Cardiac septum (tissue), 1 donor: ENCODE measurements at places on chromosomes 16 and 17. TPM values are rescaled to one million over a fixed set of nuclear protein-coding genes. Genes with fewer than 3 reads are reported as not detected.

The TNFRSF13B gene
- not detected for total RNA-seq

The ZNF75A gene
- total RNA-seq: 21.3 TPM

The CLDN7 gene
- 0.75 TPM for total RNA-seq

The UTS2R gene
- 0.51 TPM for total RNA-seq

The CRYBA1 gene
- total RNA-seq: not detected

The GCGR gene
- total RNA-seq: not detected

The OTOA gene
- 0.11 TPM for total RNA-seq

GRCh38 chr16:4375717-4376116 lies 4.1 kb downstream of the VASN start:
- no peak for DNase-seq

- DNase-seq: peak; percentile 79
These were observed 5.7 kb downstream of the SNX11 start for GRCh38 chr17:48113201-48113676.

GRCh38 chr16:28183484-28183883 lies 28.3 kb downstream of the XPO6 start:
- DNase-seq: no peak

DNA sequence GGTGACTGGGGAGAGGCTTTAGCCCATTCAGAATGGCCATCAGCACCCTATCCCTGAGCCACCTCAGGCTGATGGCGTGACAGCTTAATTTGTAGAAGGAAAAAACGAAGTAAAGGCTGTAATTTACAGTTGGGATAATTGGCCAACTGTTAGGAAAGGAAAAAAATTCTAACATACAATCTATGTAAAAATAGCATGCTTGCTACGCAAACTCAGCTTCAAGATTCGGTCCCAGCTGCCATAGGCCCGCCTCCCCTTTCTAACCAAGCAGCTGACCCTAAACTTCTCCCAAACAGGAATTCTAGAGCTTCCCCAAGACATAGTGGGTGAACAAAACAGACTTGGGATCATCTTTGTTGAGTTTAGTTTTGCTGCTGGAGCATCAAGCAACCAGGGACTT lies 4.9 kb downstream of the SEZ6 start:
- DNase-seq: no peak

- DNase-seq: no peak
These were observed 33.6 kb upstream of the CCR7 start for GRCh38 chr17:40598619-40599467.

GRCh38 chr16:9177861-9178260 lies 86.4 kb downstream of the HAPSTR1 start:
- DNase-seq: no peak

DNA sequence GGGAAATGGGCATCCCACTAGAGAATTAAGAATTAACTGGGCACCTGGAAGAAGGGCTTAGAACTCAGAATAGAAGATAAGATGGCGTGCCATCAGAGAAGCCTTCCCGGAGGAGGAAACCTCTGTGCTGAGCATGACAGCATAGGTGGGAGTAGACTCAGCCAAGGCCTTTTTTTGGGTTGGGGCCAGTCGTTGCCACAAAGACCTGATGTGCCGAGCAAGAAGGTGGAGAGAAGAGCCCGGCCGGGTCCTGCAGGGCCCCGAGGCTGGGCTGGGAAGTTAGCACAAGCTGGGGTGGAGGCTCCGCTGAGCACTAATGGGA lies 1.1 kb upstream of the RAB11FIP4 start:
- DNase-seq: no peak

- DNase-seq: no peak
These were observed 2.1 kb upstream of the ESRP2 start for GRCh38 chr16:68238029-68238345.

- DNase-seq: no peak
These were observed 50.6 kb upstream of the ADCY9 start for GRCh38 chr16:4166821-4167220.
